ENCODE measurements at places on chromosomes 6 and 20.

DNA sequence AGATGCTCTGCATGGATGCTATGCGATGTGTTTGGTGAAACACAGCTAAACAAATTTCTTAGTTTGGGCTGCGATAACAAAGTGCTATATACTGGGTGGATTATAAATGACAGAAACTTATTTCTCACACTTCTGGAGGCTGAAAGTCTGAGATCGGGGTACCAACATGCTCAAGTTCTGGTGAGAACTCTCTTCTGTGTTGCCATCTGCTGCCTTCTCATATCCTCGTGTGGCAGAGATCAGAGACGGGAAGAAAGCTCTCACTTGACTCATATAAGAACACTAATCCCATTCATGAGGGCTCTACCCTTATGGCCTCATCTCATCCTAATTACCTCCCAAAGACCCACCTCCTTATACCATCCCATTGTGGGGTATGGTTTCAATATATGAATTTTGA, 162.0 kb upstream of the DTNBP1 start:
- no peak for DNase-seq

DNA sequence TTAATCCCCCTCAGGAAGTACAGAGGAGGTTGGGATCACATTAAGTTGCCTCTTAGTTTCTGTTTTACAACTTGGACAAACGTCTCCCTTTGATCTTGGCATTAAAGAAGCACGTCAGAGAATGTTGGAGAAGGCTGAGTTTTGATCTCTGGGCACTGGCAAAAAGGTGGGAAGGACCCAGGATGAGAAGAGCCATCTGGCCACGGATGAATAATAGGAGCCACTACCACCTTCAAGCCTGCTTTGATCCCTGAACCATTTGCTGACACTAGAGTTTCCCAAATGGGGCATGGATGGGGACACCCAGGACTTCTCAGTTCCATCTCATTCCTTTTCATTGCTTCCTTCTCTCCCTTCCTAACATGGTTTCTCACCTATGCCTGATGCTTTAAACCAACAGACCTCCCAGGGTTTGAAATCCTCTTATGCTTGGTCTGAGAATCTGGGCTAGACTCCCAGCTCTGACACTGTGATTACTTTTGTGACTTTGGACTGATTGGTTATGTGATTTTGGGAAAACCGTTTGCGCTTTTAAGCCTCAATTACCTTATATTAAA, 5.8 kb downstream of the TM9SF4 start:
- no peak for DNase-seq

DNA sequence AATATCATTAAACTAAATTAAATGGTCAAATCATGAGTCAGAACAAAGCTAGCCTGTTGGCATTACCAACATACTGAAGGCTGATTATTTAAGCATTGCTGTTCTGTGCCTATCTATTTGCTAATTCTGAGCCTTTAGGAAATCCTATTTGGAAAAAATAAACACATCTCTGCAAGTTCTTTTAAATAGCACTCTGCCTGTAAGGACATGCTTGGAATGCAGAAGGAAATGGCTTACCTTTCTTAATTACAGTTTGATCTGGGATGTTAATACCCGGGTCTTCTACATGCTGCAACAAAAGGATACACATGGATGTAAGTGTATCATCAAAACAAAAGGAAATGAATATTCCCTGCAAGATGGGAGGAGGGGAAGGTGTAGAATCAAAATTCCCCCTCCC, 8.3 kb downstream of the TFAP2A start:
- DNase-seq = no peak

DNA sequence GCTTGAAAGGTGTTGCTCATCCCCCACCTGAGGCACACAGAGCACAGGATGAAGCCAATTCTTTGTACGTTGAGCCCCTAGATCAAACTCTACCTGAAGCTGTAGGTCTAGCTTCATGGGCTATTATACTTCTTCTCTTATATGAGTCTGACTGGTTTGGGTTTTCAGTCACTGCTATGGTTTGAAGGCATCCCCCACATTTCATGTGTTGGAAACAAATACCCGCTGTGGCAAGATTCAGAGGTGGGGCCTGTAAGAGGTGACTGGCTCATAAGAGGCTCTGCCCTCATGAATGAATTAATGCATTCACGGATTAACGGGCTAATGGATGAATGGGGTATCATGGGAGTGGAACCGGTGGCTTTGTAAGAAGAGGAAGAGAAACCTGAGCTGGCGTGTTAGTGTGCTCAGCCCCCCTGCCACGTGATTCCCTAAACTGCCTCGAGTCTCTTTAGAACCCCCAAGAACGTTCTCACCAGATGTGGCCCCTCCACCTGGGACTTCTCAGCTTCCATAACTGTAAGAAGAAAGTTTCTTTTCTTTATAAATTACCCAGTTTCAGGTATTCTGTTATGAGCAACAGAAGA, 39.2 kb downstream of the PREX1 start:
- no peak for DNase-seq

GRCh38 chr20:48019940-48020339, 234.7 kb upstream of the SULF2 start:
- DNase-seq = no peak

GRCh38 chr6:43668151-43669028, 19.2 kb downstream of the MRPS18A start:
- peak; percentile 19 for DNase-seq

DNA sequence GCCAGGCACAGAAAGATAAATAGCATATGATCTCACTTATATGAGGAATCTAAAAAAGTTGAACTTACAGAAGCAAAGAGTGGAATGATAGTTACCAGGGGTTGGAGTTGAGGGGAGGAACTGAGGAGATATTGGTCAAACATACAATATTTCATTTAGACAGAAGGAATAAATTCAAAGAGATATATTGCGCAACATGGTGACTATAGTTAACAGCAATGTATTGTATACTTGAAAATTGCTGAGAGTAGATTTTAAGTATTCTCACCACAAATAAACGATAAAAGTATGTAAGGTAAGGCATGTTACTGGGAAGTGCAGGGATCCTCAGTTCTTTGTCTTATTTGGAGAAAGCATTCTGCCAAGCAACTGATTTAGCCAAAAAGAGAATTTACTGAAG, 171.9 kb downstream of the LMBRD1 start:
- DNase-seq = no peak

- DNase-seq = no peak
These were observed 51.9 kb downstream of the SNAI1 start for GRCh38 chr20:50034567-50035180.

GRCh38 chr6:77034161-77034560, 429.1 kb downstream of the HTR1B start:
- DNase-seq = no peak

DNA sequence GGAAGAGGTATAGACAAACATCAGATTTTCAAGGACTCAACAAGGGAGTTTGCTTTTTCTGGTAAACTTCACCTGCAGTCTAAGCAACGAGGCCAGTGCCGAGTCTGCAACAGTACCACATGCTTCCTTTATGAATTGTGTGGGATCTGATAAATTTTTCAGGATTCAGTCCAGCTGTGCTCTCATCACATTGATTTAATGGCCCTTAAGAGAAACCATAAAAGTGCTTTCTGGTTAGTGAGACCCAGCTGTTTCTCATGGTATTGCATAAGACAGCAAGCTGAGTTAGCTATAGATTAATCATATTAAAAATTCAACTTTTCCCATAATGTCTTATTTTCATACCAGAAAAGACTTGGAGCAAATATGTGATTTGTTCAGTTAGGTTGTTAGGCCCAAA, 291.4 kb downstream of the CENPW start:
- no peak for DNase-seq

DNA sequence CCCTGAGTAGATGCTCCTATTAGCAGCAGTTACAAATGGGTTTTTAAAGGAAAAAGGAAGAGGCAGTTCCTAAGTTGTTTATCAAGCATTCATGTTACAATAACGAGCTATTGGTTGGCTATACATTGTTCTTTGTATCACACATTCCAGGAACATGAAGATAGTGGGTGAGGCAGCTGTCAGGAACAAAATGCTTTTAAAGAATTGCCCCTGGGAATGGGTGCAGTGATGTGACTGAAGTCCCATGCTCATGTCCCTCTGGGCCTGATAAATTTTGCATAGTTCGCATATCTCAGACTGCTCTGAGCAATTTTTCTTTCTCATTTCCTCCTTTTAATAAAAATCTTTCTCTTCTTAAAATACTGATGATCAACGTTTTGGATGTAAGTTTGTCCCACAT, 3.7 kb downstream of the ENPP1 start:
- no peak for DNase-seq

DNA sequence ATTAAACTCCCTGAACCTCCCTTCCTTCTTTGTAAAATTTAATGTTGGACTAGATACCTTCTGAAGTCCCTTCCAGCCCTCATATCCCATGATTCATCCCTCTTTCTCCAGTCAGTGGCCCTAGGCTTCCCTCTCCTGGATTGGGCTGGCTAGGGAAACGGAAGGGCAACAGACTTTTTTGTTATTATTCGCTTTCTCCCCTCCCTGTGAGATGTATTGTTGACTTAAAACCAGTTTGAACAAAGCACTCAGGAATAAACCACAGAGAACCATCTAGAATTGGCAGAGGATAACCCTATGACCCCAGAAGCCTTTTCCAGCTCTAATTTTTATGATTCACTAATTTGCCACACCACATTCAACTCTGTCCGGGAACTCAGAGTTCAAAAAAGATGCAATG, 239.7 kb upstream of the SUPT3H start:
- DNase-seq = no peak

DNA sequence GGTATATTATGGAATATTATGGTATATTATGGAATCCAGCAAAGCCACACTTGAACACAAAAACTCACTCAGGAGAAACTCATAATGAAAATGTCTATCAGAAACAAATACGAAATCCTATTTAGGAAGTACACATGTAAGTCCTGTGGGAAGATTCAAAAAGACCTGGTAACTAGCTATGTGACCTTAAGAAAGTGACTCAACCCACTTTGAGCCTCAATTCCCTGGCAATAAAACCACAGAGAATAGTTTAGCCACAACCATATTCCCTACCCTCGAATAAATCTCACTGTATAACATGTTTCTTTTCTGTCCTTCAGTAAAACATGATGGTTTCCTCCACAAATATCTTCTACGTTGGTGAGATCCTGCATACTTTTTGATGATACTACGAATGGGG, 56.4 kb downstream of the ZMYND8 start:
- no peak for DNase-seq

DNA sequence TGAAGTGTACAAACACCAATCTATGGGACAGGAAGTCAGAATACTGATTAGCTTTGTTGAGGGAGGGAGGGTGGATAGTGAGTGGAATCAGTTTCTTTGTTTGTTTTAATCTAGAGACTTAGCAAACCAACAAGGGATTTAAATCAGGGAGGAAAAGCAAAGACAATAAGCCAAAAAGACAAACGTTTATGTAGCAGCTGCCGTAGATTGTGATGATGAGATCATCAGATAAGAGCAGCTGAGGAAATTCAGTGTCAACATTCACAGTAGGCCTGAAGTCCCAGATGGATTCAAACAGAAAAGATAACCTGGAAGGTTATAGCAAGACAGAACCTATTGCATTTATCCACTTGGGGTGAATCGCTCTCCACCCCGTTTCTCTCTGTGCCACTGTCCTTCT, 104.9 kb upstream of the SYNDIG1 start:
- DNase-seq = no peak

- DNase-seq = no peak
These were observed 587.9 kb upstream of the FLRT3 start for GRCh38 chr20:14925300-14925699.

GRCh38 chr20:60050193-60050947, 92.1 kb downstream of the CDH26 start:
- DNase-seq = no peak

DNA sequence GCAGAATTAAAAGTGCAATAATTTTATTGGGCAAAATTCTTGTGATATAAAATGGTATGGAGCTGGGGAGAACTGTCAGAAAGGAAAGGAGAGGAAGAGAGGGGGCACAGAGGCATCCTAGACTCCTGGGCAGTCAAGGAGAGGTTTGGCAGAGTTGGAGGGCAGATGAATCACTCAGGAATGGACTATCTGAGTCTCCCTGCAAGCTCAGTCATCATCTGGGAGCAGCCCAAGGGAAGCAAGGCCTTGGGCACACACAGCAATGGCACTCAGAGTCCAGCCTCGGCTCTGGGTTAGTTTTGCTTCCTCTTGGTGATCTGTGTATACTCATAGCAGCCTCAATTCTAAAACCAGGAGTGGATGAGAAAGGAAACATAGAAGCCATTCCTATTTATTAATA, 67.2 kb downstream of the SLC22A1 start:
- no peak for DNase-seq

DNA sequence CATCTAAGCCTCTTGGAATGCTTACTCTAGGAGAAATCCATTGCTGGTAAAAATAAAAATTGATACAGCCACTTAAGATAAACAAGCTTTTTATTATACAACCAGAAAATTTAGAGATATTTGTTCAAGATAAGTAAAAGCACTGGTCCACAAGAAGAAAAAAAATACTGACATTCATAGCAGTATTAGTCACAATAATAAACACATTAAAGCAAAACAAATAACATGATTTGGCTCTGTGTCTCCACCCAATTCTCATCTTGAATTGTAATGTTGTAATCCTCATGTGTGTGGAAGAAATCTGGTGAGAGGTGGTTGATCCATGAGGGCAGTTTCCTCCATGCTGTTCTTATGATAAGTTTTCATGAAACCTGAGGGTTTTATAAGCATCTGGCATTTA, 1093.5 kb upstream of the ADGRB3 start:
- DNase-seq = no peak

GRCh38 chr6:56106231-56106630, 141.1 kb downstream of the COL21A1 start:
- no peak for DNase-seq

DNA sequence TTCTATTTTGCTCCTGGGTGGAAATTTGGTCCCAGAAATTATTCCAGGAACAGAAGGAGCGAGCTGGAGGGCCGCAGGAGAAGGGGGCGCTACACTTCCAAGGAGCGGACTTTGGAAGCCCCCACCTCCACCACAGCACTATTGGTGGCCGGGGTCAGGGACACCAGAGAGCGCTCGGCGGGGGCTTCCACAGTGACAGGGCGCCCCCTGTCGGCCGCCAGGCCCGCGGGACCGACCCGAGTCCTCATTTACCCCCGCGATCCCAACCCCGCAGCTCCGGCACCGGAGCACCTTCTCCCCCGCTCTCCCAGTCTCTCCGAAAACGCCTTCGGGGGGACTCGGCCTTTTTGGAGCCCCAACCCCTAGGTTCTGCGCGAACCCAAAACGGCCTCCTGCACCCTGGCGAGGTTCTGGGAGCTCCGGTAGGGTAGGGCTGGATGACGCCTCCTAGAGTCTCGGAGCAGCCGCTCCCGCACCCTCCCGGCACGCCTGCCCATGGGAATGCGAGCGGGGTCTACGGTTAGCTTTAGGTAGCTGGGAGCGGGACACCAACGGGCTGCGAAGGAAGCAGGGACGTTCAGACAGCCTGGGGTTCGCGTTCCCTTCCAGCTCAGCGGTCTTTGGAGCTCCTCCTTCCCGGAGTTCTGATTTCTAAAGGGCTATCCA, 2.4 kb upstream of the FOXA2 start:
- no peak for DNase-seq

DNA sequence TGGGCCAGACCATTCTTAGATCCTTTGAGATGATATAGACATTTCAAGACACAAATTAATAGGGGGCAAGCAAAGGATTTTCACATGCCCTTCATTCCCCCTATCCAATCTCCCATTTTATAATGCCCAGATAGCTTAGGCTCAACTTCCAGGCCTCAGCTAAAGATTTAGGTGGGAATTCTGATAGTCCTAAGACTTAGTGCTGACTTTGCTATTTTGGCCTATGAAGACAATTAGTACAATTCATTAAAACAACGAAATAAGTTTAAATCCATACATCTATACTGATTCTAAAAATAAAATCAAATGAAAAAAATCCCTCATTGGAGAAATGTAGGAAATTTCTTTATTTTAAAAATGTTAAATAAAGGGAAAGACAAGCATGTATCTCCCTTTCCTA, 259.5 kb downstream of the CBLN4 start:
- no peak for DNase-seq

All from stimulated activated CD4-positive, alpha-beta T cell treated with anti-CD3 and anti-CD28 coated beads, Interleukin-1b, Interleukin-23, amount 100 ng/mL, for 1 hour (primary cell).